CD4-positive, alpha-beta T cell treated with Interleukin-6 at 100 ng/mL for 8 hours (primary cell): ENCODE measurements at places on chromosomes 7 and 10.

DNA sequence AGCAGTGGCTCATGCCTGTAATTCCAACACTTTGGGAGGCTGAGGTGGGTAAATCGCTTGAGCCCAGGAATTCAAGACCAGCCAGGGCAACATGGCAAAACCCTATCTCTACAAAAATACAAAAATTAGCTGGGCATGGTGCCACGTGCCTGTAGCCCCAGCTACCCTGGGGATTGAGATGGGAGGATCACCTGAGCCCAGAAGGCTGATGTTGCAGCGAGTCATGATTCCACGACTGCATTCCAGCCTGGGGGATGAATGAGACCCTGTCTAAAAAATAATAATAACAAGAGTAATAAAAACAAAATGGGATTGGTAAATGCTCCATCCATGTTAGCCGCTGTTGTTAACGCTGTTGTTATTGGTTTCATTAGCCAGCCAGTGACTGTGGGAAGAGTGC, 1.3 kb upstream of the HKDC1 start:
- no peak for DNase-seq

GRCh38 chr10:101124933-101125332, 6.2 kb upstream of the TLX1 start:
- no peak for DNase-seq

DNA sequence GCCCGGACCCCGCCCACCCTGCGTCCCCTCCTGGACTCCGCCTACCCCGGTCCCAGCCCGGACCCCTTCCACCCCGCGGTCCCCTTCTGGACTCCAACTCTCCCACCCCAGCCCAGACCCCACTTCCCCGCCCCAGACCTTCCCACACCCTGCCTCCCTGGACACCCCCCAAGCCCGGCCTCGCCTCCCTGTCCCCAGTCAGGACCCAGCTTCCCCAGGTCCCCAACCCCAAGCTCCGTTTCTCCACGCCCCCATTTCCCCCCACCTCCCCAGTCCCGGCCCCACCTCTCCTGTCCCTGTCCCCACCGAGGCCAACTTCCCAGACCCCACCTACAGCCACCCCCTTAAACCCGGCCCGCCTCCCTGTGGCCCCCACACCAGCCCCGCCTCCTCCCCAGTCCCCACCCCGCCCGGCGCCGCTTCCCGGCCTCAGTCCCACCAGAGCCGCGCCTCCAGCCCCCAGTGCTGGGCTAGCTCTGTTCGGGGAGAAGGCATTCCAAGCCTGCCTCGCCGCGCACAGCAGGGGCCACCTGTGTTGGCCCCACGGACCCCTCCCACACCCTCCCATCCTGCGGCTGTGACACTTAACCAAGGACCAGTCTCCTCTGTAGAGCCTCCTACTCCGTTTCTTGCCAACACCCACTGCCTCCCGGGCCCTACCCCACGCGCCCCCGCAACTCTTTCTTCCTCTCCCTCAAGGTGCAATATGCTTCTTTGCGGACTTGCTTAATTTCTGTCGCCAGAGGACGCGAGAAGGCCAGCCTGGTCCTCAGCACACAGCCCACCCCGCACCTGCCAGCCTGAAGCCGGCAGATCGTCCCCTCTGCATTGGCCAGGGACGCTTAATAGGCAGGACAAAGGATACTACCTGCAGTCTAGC, 736 bp upstream of the ITIH5 start:
- no peak for DNase-seq

GRCh38 chr10:77210645-77211044, 427.0 kb downstream of the KCNMA1 start:
- DNase-seq, result no peak

DNA sequence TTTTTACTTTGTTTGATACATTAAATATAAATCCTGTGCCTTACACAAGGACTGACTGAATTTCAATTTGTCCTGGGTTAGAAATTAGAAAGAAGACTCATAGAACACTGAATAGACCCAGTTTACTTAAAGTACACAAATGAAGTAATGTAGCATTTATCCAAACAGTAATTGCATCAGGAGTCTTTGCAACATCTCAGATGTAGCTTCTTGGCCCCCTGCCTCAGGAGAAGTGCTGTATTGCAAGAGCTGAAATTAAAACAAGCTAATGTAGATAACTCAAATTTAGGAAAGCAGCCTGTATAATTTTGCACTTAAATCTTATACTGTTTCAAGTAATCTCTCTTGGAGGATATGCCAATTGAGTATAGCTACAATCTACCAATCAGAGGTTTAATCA, 54.3 kb upstream of the KCND2 start:
- no peak for DNase-seq
